ENCODE measurements at places on chromosomes 1 and 21.

DNA sequence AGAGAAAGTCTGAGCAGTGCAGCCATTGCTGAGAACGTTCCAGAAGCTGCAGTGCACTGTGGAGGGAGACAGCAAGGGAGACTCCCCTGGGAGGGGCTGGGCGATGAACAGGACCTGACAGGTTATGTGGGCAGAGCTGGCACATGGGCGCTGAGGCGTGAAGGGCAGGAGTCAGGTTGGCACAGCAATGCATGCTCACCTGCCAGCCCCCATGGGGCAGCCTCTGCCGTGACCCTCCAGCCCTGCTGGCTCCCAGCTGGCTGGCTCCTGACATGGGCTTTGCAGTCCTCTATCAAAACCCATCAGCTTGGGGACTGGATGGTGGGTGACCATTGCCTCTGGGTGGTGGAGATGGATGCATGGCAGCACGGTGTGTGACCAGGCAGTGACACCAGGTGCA, 300.3 kb downstream of the CAMTA1 start:
- no peak for DNase-seq

GRCh38 chr1:1282998-1283397, 2.8 kb downstream of the SCNN1D start:
- DNase-seq = peak; percentile 44

DNA sequence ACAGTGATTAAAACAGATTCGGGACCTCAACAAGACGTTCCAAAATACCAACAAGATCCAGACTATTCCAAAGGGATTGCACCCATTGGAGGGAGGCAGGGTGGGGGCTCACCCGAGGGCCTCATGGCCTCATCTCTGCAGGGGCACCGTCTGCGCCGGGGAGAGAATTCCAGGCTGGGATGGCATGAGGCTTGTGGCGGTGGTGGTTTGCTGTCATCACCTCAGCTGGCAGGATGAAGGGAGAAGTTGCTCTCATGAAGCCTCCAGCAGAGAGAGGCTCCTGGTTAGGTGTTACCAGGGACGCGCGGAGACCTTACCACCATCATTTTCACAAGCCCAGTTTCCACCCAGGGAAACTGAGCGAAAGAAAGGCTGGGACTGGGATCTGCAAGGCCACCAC, 6.7 kb upstream of the PDPN start:
- DNase-seq = no peak

- DNase-seq = no peak
These were observed 276.0 kb upstream of the PLD5 start for GRCh38 chr1:242800521-242800920.

DNA sequence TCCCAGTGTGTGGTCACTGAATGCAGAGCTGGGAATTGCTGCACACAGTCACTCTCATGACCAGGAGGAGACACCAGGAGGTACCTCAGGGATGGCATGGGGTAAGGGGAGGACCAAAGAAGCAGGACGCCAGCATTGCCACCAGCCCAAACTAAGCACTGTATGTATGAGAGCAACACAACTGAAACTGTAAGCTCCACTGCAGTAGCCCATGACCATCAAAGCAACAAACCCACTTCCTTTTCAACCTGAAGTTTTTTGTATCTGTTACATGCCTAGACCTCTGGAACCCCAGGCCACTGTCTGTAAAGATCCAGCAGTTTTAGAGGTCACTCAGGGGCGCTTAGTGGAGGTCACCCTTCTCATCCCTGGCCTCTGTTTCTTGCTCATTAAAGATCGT, 164.3 kb downstream of the SETD4 start:
- no peak for DNase-seq

GRCh38 chr1:54807756-54808155, 6.6 kb upstream of the TTC22 start:
- no peak for DNase-seq

DNA sequence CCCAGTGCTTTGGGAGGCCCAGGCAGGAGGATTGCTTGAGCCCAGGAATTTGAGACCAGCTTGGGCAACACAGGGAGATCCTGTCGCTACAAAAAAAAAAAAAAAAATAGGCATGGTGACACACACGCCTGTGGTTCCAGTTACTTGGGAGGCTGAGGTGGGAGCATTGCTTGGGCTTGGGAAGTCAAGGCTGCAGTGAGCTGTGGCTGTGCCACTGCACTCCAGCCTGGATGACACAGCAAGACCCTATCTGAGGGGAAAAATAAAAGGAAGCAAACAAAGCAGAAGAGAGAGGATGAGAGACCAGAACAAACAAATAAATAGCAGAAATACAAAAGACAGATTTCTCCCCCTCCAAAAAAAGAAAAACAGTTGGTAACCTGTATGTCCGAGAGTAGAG, 34.0 kb downstream of the MTF2 start:
- DNase-seq = no peak

GRCh38 chr1:60573121-60573520, 499.6 kb upstream of the C1orf87 start:
- DNase-seq = no peak

DNA sequence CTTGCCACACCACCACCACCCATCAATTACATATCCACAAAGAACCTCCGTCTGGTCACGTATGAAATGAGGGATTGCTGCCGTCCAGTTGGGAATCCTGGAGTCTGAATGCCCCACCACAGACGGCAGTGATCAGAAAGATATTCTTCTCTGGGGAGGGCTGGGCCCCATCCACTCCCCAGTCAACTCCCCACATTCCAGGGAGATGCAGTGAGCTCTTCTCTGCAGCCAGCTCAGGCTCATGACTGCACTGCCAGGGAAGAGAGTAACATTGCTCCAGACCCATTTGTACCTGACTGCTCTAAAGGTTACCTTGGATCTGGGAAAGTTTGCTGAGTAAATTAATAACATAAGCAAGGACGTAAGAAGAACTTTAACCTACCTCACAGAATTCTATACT, 18.3 kb downstream of the DEGS1 start:
- no peak for DNase-seq

GRCh38 chr1:197394831-197395608, 127.0 kb downstream of the CRB1 start:
- no peak for DNase-seq

- DNase-seq = no peak
These were observed 57.5 kb downstream of the CD247 start for GRCh38 chr1:167460836-167461235.

GRCh38 chr1:172616636-172617035, 42.3 kb upstream of the FASLG start:
- peak; percentile 44 for DNase-seq

DNA sequence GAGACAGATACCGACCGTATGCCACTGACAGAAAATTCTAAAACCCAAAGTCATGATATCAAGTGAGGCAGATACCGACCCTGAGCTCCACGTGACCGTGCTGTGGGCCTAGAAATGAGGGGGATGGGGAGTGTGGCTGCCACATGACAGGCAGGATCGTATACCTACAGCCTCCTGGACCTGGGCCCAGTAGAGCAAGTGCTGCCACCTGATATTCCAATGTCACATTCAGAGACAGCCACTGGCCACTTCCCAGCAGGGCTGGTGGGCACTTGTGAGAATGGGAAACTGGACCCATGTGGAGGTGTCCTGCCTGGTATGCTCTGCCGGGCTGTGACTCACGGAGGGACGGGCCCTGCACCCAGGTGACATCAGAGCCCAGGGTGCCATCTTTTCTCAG, 44.6 kb upstream of the CLDN14 start:
- DNase-seq = no peak

DNA sequence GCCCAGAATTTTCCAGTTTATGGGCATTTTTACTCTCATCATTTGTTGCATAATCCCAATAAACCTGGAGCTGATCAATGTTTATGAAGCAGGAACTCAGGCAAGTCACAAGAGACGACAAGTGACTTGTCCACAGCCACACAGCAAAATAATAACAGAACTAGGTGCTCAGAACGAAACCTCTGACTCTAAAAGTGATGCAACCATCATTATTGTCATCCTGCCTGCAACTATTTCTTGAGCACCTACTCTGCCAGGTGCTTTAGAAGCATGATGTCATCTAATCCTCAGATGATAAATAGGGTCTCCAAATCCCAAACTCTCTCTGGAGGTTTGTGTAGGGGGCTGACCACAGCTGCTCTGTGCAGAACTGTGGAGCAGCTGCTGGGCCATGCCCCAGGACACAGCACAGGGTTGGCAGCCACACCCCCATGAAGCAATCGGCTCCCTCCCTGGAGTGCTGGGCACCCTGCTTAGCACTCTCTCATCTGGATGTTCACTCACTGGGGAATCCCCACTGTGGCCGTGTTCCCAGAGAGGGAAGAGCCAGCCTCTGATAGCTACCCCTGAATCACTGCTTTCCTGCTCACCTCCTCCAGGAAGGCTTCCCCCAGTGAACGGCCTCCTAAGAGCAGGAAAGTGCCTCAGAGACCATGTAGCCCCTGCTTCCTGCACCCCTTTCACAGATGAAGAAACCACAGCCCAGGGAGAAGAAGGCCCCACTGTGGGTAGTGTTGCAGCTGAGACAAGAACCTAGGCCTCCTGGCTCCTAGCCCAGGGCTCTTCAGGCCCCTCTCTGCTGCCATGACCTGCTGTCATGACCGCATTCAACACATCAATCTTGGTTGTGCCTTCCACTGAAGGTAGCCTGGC, 2.1 kb downstream of the TTC22 start:
- no peak for DNase-seq

DNA sequence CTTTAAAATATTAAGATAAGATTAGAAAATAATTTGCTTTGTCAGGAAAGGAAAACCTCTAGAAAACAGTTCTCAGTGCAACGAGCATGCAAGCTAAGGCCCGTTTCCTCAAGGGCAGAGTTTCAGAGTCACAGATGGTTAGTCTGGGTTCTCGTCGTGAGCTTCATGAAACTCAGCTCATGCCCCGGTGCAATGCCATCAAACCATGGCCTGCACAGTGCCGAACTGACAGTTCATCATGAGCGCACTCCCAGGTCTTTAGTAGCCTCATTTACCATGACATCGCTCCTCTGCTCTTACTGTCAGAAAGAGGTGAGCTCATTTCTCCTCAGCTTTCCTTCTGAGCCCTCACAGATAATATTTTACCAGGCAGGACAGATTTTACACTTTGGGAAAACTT, 319.2 kb downstream of the NTNG1 start:
- no peak for DNase-seq

GRCh38 chr1:246058466-246058865, 448.6 kb downstream of the SMYD3 start:
- DNase-seq = no peak

- DNase-seq = no peak
These were observed 43.7 kb downstream of the UBIAD1 start for GRCh38 chr1:11316701-11317100.

- DNase-seq = peak; percentile 51
These were observed 55.3 kb upstream of the EIF4G3 start for GRCh38 chr1:21232044-21232443.

- DNase-seq = no peak
These were observed 11.5 kb upstream of the COL16A1 start for GRCh38 chr1:31715087-31715872.

DNA sequence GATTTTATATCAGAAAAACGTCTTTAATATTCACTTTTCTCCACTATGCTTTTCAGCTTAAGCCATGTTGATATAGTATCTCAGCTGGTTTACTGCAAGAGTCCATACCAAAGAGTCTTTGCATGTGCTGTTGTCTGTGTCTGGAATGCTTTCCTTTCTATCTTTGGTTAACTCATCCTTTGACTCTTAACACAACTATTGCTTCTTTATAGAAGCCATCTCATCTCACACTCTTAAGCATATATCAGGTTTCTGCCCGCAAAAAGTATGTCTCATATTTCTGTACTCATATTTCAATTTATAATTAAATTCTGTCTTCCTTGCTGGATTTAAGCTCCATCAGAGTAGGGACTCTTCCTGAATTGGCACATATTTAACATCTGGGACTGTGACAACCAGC, 220.9 kb upstream of the KCNK2 start:
- no peak for DNase-seq

DNA sequence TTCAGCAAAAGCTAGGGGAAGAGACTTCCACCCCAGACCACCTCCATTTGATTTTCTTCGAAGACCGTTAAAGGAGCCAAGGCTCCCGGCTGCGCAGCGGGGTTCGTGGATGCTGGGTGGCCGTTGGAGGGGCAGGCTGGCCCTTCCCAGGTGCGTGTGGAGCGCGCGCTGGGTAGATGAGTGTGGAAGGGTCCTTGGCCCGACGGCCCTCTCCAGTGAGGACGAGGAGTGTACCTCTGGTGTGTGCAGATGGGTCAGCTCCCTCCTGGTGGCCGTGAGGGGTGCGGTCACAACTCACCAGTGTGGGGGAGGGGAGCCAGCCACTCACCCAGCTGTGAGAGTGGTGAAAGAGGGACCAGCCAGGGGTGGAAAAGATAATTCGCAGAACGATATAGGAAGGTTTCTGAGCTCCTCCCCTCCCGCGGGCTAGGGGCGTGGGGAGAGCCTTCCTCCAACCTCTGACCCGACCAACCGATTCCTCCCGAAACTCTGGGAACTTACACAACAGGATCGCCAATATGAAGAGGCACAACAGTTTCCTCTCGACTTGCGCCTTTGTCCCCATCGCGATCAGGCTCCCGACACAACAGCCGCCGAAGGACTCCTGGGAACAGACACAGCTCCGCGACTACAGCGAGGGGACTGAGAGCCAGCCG, at the start of gene F11R:
Gene F11R (minus strand): TSS at position 644 of the 656 bp plus-strand sequence. CDS start 79 bp downstream, at position 565.
- peak; percentile 36 for DNase-seq

- DNase-seq = no peak
These were observed 121.9 kb downstream of the PTPRU start for GRCh38 chr1:29358183-29358582.

- no peak for DNase-seq
These were observed 35.5 kb upstream of the NPL start for GRCh38 chr1:182754087-182754486.

- DNase-seq = no peak
These were observed 95.5 kb downstream of the IFI44 start for GRCh38 chr1:78745111-78745510.

- no peak for DNase-seq
These were observed 104.3 kb upstream of the ADAR start for GRCh38 chr1:154712166-154712810.

DNA sequence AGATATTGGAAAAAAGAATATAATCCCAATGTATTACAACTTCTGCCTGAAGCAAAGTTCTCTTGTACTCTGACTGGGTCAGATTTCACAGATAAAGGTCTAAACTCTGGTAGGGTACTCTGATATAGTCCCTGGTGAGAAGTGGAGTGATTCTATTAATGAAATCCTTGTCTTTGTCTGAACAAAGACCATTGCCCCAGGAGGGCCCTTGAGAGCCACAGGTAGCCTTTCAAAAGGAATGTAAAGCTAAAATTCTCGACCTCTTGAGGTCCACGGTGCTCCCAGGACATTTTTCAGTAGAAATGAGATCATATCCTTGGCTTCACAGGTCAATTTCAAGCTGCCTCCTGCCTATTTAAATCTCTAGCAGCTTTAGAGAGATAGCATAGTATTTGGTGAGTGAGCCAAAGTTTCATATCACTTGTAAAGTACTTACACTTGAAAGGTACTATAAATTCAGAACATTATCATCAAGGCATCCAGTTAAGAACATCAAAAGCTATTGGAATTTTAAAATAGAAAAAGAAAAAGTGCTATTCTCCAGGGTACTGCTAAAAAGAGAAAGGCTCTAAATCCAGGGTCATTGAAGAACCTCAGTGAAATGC, 10.1 kb downstream of the TNNI3K start:
- DNase-seq = no peak

All from CD14-positive monocyte (primary cell).